Endodermal cell (in vitro differentiated cells): ENCODE measurements at places on chromosomes 3 and 15.

DNA sequence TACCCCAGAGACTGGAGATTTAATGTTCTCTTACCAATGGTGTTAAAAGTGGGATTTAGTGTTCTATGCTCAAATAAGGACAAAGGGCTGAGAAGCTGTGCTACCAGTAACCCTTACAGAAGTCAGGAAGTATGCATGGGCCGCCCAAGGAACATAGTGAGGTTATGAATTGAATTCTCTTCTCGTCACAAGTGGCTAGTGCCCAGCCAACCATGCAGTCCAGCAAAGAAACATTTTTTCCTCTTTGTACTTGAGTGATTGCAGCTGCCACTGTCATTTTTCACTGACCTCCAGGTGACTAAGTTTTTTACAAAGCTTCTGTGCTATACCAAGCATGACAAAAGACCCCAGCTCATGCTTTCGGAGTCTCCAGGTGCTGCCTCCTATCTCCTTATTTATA is 110.6 kb upstream of the DCBLD2 start:
- DNase-seq: no peak

- DNase-seq: no peak
Observed at GRCh38 chr15:53324061-53324460, 435.4 kb downstream of the WDR72 start.

DNA sequence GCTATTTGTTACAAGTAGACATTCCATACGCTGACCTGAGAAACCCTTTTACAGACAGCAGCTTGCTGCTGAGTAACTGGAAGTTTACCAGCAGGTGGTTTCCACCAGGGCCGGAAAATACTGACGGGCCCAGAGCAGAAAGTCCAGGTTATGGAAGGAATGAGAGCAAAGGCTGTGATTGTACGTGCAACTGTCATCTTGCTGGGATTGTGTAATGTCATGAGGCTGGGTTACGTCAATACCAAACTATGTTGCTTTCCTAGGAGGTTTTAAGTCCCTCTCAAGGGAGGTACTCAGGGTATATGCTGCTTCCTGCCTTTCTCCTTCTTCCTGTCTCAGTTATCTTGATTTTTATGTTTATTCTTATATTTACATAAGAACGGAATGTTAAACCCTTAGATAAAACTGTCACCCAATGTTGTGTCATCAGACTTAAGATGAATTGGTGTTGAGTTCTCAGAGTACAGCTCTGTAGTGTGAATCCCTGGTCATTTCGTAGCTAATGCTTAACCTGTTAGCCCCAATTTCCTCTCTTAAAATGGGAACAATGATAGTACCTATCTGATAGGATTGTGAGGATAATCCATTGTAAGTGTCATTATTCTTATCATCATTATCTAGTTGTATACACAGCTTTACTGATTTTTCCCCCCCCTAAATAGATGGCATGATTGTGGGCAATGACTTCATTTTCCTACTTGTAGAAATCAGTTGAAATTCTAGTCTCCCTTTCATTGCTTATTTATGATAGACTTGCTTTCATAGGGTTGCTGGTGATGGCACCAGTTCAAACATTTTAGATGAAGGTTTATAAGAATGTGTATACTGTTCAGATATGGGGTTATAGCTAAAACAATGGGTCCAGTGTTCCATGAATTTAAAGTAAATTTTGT is 101.4 kb downstream of the FNDC3B start:
- no peak for DNase-seq

DNA sequence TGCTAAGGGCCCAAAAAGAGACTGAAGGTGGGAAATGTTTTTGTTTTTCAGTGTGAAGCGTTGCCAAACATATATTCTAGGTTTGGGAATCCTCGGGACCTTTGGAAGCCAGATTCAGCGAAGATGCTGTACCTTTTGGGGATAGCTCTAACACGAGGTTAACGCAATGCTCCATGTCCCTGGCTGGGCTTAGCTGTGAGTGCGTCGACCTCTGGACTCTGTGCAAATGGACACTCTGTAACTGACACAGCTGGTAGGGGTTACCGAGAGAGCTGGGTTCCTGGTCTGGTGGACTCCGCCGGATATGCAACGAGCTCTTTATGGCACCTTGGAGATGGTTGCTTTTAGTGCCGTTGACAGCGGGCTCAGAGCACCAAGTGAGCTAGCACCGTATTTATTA is 724 bp upstream of the SH3GL3 start:
- DNase-seq: no peak

- DNase-seq: no peak
Observed at GRCh38 chr3:53941184-53941583, 49.5 kb upstream of the SELENOK start.

- DNase-seq: no peak
Observed at GRCh38 chr3:106294121-106294520, 425.3 kb upstream of the CBLB start.

DNA sequence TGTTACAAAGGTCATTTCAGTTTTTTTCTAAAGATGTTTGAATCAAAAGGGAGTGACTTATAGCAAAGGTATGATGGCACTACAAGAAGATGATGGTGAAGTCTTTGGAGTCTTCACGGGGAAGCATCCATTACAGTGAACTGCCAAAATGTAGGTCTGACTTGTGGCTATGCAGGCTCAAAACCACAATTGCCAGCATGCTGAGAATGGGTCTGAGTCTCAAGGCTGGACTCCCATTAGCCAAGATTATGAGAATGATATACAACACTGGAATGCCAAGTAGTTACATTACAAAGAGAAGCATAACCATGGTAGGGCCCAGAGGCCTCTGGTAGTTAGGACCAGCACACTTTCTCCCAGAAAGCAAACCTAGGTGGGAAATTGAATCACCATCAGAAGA is 194.2 kb downstream of the MTHFS start:
- DNase-seq: no peak

GRCh38 chr3:140834266-140835037 is 107.2 kb upstream of the SLC25A36 start:
- DNase-seq: peak; percentile 48

DNA sequence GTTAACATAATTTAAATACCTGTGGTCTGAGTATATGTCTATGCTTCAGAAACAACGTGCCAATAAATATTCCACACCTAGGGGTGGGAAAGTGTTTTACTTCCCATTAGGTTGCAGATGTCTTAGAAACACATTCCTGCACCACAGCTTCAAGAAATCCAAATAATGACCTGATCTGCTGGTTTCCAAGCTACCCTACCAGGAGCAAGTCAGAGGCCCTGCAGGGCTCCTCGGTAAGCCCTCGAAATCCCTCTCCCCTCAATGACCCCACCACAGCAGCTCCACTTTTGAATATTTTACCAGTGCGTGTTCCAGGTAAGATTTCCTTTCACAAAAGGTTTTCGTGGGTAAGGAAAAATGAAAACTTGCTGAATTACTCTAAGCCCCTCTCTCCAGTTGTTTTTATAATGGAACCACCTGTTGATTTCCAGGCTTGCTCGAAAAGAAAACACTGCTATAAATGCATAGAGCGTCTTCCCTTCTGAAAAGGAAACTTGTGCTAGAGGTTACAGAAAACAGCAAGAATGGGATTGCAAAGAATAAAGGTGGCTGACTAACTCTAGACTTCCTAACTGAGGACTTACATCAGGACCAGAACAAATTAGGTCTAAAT is 12.6 kb downstream of the IL12A start:
- DNase-seq: no peak

DNA sequence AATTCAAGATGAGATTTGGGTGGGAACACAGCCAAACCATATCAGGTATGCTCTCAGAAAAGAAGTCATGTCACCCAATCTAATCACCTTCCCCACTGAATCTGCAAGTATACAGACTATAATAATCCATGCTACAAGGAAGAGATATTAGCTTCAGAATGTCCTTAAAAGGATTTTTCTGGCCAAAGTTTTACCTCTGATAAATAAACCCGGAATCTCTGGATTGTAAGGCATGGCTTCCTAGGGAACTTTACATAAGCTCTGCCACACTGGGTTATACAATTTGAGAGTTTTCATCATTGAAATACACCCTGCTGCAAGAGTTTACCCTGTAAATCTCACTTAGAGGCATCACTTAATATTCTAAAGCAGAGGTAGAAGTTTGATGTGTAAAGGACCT is 330.5 kb upstream of the KCNMB2 start:
- no peak for DNase-seq

- no peak for DNase-seq
Observed at GRCh38 chr3:15844889-15845288, 47.1 kb upstream of the ANKRD28 start.

- no peak for DNase-seq
Observed at GRCh38 chr3:6921066-6921465, 60.2 kb downstream of the GRM7 start.

DNA sequence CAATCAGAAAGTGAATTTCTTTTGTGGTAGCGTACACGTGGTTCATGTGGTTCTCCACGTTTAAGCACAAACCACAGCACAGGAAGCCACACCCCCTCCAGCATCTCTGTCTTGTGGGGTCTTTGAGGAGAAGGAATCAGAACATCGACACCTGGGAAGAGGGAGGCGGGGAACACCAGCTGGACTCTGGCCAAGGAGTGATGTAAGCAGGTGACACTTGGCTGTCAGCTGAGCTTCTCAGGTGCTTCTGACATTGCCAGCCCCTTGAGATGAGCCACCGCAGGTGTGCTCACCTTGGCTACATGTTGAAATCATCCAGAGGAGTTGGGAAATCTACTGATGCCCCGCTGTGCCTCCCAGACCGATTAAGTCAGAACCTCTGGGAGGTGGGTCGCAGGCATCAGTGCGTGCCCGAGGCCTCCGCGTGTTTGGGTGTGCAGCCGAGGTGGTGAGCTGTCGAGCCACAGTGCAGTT is 85.0 kb downstream of the FAM81A start:
- DNase-seq: peak; percentile 61

DNA sequence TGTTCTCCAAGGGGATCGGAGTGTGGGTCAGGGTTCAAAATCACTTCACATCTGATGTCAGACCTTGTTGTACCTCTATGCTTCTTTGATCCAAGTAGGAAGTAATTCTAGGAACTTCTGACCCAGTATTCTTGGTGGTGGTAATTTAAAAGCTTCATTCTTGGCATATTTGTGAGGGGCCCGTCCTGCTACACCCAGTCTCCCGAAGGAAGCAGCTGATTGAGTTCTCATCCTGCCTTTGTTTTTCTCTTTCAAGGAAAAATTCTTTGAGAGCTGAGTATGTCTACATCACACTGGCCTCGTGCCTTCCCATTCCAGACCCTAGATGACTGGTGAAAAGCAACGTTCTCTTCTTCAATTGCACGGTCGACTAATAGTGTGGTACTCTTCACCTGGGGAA is 234.4 kb upstream of the TPRG1 start:
- DNase-seq: no peak

GRCh38 chr3:32076566-32076965 is 29.9 kb upstream of the GPD1L start:
- DNase-seq: no peak

DNA sequence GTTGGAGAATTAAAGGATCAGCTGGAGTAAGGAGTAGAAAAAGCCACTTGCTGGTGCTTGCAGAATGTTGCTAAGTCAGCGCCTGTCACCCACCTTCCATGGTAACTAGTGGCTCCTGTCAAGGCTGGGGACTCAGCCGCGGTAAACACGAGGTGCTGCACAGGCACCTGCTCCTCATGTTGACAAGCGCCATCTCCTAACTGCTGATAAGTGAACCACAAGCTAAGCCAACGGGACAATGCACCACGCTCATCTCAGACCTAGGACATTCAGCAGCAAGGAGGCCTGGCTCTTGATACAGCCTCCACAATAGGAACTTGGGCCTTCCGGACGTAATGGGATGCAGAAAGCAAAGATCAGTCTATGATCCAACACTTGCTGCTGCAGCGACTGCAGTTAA is 264.4 kb downstream of the OCA2 start:
- no peak for DNase-seq

DNA sequence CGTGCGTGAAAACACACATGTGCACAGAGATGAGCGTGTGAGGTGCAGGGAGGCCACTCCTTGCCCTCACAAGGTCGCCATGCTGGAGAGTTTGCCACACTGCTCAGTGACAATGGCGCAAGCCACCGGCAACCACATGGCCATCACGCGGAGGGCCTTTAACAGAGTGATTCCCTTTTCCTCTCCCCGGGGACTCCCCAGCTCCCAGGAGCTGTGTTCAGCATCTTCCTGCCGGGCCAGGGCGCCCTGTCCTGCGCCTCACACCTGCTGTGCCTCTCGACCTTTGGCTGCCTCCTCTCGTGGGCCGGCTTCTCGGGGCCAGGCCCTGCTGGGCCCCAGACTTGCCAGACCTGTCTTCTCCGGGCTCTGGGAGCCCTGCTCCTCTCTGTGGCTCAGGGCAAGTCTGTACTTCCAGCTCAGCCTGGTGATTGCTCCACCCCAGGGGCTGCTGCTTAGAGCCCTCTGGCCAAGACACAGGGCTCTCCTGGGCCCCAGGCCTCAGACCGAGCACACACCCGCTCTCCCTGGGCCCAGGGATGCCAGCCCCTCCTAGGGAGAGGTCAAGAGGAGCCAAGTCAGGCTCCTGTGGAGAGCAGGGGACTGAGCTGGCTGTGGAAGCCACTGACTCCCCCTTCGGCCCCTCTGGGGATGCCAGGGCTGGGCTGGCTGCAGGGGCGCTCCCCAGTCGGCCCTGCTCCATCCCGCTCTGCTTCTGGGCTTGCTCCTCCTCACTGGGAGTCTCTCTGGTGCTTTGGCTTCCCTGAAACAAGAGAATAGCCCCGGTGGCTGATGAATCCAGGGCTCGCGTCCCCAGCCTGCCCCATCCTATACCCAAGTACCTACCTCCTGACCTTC is 5.6 kb downstream of the CCDC9B start:
- no peak for DNase-seq

DNA sequence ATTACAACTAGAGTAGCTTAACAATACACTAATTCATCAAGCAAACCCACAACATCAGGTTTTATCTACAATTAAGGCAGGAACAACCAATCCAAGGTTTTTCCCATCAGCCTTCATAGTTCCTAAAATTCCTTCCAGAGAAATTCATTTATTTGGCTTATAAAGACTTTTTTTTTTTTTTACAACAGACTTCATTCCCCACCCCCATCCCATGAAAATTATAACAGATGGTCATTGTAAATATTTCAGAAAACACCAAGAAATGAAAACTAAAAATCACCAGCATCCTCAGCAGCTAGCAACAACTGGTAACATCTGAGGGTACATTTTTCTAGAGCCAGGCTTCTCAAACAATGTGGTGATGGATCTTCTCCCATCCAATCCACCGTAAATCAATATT is 11.0 kb downstream of the SH3BP5 start:
- no peak for DNase-seq

- peak; percentile 81 for DNase-seq
Observed at GRCh38 chr15:66039117-66039871, 170.0 kb downstream of the RAB11A start.

DNA sequence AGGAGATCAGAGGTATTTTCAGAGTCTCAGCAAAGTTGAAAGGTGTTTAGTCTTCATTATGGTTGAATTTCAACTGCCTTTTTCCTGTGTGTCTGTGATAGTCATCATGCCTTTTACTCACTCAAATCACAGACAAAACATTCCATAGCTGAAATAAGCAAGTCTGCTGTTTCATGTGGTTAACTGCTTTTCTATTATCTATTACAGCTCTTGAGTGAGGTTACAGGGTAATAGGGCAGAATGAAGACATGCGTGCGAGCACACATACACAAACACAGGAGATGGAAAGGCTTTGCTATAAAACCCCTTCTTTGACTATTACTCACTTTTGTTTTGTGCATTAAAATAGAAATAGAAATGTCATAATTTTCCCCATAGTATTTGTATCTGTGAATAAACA is 192.6 kb upstream of the RARB start:
- DNase-seq: no peak

- DNase-seq: peak; percentile 77
Observed at GRCh38 chr3:153768561-153769469, 352.4 kb upstream of the ARHGEF26 start.

GRCh38 chr3:187742351-187743171 is 2.7 kb downstream of the BCL6 start:
- DNase-seq: no peak
